ENCODE measurements at places on chromosomes 3 and 15. TPM values are rescaled to one million over a fixed set of nuclear protein-coding genes. Genes with fewer than 3 reads are reported as not detected.

GRCh38 chr3:169748670-169749069 lies 16.2 kb downstream of the TERC start:
- DNase-seq: no peak

DNA sequence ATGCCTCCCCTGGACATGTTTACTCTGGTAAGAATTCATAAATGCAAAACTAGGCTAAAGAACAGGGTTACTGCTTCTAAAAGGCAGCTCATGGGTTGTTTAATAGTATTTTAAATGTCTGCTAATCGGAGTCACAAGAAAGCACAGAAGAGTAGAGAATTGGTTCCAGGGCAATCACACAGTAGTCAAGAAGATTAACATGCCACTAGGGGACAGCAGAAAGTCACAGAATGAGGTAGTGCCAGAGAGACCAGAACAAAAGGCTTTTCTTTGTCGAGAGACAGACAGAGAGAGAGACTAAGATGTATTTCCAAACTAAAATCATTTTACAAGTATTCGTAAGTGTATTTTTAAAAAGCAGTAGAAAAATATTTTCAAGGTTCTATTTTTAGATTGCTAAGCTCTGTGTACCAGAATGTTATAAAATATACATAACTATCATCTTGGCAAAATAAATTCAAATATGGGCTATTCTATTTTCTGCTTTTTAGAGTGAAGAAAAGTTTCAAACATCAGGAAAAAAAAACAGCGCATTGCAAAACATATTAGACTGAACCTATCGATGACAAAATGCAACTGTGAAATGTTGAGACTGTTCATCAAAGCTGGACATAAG lies 78.3 kb upstream of the CDIN1 start:
- peak; percentile 34 for DNase-seq

DNA sequence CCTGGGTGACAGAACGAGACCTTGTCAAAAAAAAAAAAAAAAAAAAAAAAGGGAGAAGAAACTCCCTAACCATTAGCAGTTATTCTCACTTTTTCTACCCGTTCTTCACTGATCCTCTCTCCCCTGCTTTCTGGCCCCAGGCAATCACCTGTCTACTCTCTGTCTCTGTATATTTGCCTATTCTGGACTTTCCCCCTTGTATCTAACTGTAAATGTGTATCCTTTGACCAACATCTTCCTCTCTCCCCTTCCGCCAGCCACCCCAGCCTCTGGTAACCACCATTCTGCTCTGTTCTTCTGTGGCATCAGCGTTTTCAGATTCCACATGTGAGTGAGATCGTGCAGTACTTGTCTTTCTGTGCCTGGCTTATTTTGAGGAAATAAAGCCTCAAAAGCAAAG lies 6.9 kb downstream of the CYFIP1 start:
- DNase-seq: no peak

GRCh38 chr3:32712506-32713055 lies 27.6 kb downstream of the CNOT10 start:
- DNase-seq: no peak

DNA sequence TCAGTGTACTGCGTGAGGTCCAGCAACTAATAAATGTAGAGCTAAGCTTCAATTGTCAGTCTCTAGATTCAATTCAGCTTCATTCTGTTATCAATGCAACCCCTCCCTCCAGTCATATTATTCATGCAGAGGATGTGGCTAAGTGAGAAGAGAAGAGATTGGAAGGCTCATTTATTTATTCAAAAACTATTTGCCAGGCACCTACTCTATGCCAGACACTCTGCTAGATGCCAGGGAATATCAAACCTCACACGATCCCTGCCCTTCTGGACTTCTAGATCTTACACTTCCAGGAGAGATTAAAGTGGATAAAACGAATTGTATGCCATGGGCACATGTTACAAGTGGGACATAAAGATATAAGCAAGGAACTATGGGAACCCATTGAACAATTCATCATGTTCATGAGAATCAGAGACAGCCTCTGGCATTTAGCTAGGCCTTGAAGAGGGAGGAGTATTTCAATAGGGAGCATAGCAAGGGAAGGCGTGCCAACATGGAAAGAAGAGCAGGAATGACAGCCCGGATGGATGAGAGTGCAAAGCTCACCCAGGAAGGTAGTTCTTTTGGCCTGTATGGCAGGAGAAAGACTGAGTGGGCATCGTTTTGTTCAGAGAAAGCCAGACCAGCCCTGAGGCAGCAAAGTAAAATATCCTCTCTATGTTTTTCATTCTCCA lies 75.4 kb downstream of the FGF12 start:
- DNase-seq: no peak

- DNase-seq: no peak
These were observed 718.5 kb upstream of the ARPP21 start for GRCh38 chr3:34920806-34921205.

- DNase-seq: no peak
These were observed 8.3 kb downstream of the MAPKBP1 start for GRCh38 chr15:41782371-41783282.

PGBD4 gene
- 2.0 TPM for total RNA-seq

MUSTN1 gene
- total RNA-seq: not detected

RHCG gene
- total RNA-seq: not detected

Data from activated naive CD4-positive, alpha-beta T cell treated with anti-CD3 and anti-CD28 coated beads for 36 hours (primary cell).